Calu3 (cell line): ENCODE measurements at places on chromosomes 1 and 21. TPM values are rescaled to one million over a fixed set of nuclear protein-coding genes. Genes with fewer than 3 reads are reported as not detected.

ACTN2 gene
- 0.54 TPM in 1 of 2 replicates, not detected in the other for total RNA-seq

VHLL gene
- total RNA-seq = 0.81 and 1.5 TPM in 2 replicates

CD48 gene
- not detected in 2 replicates for total RNA-seq

CRYBG2 gene
- 6.4 and 17.6 TPM in 2 replicates for total RNA-seq

OR2L8 gene
- not detected in 2 replicates for total RNA-seq

ZNF697 gene
- 3.9 and 4.8 TPM in 2 replicates for total RNA-seq

TCEA3 gene
- 1.5 and 2.7 TPM in 2 replicates for total RNA-seq

PLA2G2C gene
- not detected in 2 replicates for total RNA-seq

TMEM50B gene
- total RNA-seq = 28.4 and 28.7 TPM in 2 replicates

PIK3C2B gene
- total RNA-seq = 24.4 and 33.9 TPM in 2 replicates

LINGO4 gene
- not detected in 2 replicates for total RNA-seq

WNT3A gene
- not detected in 2 replicates for total RNA-seq

AADACL3 gene
- total RNA-seq = not detected in 2 replicates

DNMT3L gene
- not detected in 2 replicates for total RNA-seq

PGBD5 gene
- total RNA-seq = 27.4 and 37.8 TPM in 2 replicates

KRTAP7-1 gene
- not detected in 2 replicates for total RNA-seq

PCP4L1 gene
- total RNA-seq = not detected in 2 replicates

CR1L gene
- not detected in 2 replicates for total RNA-seq

OR2T11 gene
- not detected in 2 replicates for total RNA-seq

DNAH14 gene
- total RNA-seq = 64.3 and 66.8 TPM in 2 replicates

OR2G6 gene
- total RNA-seq = not detected in 2 replicates

DNAJC8 gene
- 57.6 and 58.3 TPM in 2 replicates for total RNA-seq

SCCPDH gene
- total RNA-seq = 36.0 and 40.0 TPM in 2 replicates

SYTL1 gene
- 15.0 and 16.5 TPM in 2 replicates for total RNA-seq

PAFAH2 gene
- total RNA-seq = 8.4 and 11.5 TPM in 2 replicates

PEX11B gene
- 27.1 and 27.3 TPM in 2 replicates for total RNA-seq

C4BPA gene
- 1.0 and 1.3 TPM in 2 replicates for total RNA-seq

FAM177B gene
- 0.59 TPM in 1 of 2 replicates, not detected in the other for total RNA-seq

TBX15 gene
- total RNA-seq = 0.17 TPM in 1 of 2 replicates, not detected in the other

FMO1 gene
- not detected in 2 replicates for total RNA-seq

CFHR1 gene
- total RNA-seq = not detected in 2 replicates

RHD gene
- not detected in 2 replicates for total RNA-seq

IGSF21 gene
- total RNA-seq = not detected in 2 replicates

F5 gene
- 8.1 and 16.2 TPM in 2 replicates for total RNA-seq

LMX1A gene
- not detected in 2 replicates for total RNA-seq

DYNLT4 gene
- 0.66 and 0.69 TPM in 2 replicates for total RNA-seq

NOTCH2 gene
- total RNA-seq = 72.6 and 79.6 TPM in 2 replicates

RGS7 gene
- total RNA-seq = 1.0 and 1.3 TPM in 2 replicates

ANXA9 gene
- total RNA-seq = 15.4 and 20.1 TPM in 2 replicates

PCP4 gene
- not detected in 2 replicates for total RNA-seq

RXFP4 gene
- total RNA-seq = not detected in 2 replicates

FCER1G gene
- not detected in 2 replicates for total RNA-seq

IL6R gene
- total RNA-seq = 5.0 and 8.3 TPM in 2 replicates

PAQR6 gene
- total RNA-seq = 20.4 and 21.2 TPM in 2 replicates

ADCY10 gene
- 0.31 and 0.91 TPM in 2 replicates for total RNA-seq

DPT gene
- total RNA-seq = not detected in 2 replicates

PTPRU gene
- 37.9 and 54.5 TPM in 2 replicates for total RNA-seq

SH2D1B gene
- total RNA-seq = not detected in 2 replicates

ATP1A4 gene
- total RNA-seq = not detected in 2 replicates

SYT2 gene
- not detected in 2 replicates for total RNA-seq

MPL gene
- total RNA-seq = 0.52 and 0.73 TPM in 2 replicates

TMEM82 gene
- not detected in 2 replicates for total RNA-seq

ST6GALNAC5 gene
- total RNA-seq = 1.3 and 2.0 TPM in 2 replicates

KIF14 gene
- 17.2 and 20.7 TPM in 2 replicates for total RNA-seq

ADAM30 gene
- total RNA-seq = not detected in 2 replicates

SLC5A9 gene
- 0.87 and 1.1 TPM in 2 replicates for total RNA-seq
